AG20443 (cell line): ENCODE measurements at places on chromosomes 16 and 17.

DNA sequence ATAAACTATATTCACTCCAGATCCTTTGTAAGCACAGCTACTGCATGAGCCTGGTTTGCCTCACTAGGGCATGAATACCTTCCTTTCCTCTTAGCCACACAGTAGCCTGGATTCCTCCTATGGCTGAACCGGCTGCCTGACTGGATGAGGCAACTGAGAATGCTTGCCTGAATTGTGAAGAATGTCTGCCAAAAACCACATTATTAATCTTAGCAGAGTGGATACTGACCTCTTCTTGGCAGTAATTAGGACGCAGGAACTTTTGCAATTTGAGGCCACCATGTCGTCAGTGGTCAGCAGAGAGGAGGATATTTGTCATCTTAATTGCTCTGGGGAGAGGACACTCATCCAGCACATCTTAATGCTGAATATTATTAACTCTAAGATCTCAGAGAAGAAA lies 651.8 kb upstream of the GOT2 start:
- peak; percentile 90 for DNase-seq

DNA sequence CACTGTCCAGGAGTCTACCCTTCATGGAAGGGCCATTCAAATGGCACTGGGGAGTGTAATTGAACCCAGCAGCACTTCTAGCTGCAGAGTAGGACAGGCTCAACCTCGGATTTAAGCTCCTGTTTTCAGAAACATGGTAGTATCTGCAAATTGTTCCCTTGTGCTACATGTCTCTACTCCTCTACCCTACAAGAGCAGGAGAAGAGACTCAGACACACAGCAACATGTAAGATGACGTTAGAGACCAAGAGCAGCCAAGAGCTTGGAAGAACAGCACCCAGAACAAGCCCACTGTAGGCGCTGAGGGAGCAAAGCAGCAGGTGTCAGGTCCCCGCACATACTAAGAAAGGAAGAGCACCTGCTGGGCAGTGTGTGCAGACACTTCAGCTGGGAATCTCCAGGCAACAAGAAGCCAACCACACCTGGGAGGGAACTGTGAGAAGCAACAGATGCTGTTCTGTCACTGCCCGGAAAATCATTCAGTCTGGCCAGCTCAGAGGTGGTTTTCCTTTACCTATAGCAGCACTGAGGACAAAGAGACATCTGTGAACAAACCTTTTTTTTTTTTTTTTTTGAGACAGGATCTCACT lies 35.6 kb upstream of the MNT start:
- no peak for DNase-seq

- no peak for DNase-seq
Observed at GRCh38 chr17:47810901-47811635, 10.5 kb downstream of the OSBPL7 start.

- DNase-seq = no peak
Observed at GRCh38 chr17:37726891-37727675, 17.8 kb downstream of the HNF1B start.

GRCh38 chr17:63069245-63069644 lies 103.2 kb downstream of the TANC2 start:
- DNase-seq = no peak

DNA sequence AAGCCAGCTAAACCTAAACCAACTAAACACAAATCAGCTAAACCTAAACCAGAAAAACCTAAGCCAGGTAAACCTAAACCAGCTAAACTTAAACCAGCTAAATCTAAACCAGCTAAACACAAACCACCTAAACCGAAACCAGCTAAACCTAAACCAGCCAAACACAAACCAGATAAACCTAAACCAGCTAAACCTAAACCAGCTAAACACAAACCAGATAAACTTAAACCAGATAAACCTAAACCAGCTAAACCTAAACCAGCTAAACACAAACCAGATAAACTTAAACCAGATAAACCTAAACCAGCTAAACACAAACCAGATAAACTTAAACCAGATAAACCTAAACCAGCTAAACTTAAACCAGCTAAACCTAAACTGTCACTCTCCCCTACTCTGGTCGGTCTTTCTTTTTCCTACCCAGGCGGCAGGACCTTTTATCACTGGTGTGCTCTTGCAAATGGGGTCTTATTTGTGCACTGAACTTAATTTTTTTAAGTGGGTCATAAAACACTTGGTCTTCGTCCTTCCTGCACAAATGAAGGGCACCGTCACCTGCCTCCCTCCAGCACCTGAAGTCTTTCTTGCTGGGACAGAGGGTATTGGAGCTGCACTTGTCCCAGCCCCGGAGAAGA lies 7.2 kb downstream of the EVPL start:
- DNase-seq = no peak

GRCh38 chr17:76547183-76547641 lies 7.4 kb downstream of the PRCD start:
- DNase-seq = peak; percentile 65

GRCh38 chr17:71361656-71362450 lies 759.0 kb upstream of the SOX9 start:
- no peak for DNase-seq

- DNase-seq = no peak
Observed at GRCh38 chr16:68231384-68232136, 4.4 kb downstream of the ESRP2 start.

GRCh38 chr16:50519001-50519400 lies 29.2 kb upstream of the NKD1 start:
- no peak for DNase-seq

- DNase-seq = no peak
Observed at GRCh38 chr17:49491192-49491769, 3.8 kb upstream of the NGFR start.

DNA sequence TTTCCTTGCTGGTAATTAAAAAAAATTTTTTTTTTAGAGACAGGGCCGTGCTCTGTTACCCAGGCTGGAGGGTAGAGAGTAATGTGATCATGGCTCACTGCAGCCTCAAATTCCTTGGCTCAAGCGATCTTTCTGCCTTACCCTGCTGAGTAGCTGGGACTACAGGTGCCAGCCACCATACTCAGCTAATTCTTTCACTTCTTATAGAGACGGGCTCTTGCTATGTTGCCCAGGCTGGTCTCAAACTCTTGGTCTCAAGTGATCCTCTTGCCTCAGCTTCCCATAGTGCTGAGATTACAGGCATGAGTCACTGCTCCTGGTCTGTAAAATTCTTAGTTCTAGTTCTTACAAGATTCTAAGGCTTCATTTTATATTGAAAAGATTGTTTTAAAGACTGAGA lies 11.1 kb downstream of the SMIM36 start:
- DNase-seq = no peak

GRCh38 chr17:81834831-81835267 lies at the start of gene PPP1R27:
Gene PPP1R27, minus strand, starts transcription at chr17:81835050. Its CDS starts 97 bp downstream, at chr17:81834953.
- no peak for DNase-seq

GRCh38 chr16:82801361-82801760 lies 174.6 kb downstream of the CDH13 start:
- no peak for DNase-seq

DNA sequence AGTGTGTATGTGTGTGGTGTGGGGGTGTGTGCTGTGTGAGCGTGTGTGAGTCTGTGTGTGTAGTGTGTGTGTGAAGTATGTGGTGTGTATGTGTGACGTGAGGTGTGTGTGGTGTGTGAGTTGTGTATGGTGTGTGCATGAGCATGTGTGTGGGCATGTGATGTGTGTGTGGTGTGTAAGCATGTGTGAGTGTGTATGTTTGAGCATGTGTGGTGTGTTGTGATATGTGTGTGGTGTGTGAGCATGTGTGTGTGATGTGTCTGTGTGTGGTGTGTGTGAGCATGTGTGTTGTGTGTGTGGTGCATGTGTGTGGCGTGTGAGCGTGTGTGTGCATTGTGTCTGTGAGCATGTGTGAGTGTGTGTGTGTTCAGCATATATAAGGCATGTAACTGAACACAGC lies 20.9 kb downstream of the MAPT start:
- no peak for DNase-seq

- DNase-seq = no peak
Observed at GRCh38 chr17:41814195-41814594, 1.4 kb downstream of the FKBP10 start.

DNA sequence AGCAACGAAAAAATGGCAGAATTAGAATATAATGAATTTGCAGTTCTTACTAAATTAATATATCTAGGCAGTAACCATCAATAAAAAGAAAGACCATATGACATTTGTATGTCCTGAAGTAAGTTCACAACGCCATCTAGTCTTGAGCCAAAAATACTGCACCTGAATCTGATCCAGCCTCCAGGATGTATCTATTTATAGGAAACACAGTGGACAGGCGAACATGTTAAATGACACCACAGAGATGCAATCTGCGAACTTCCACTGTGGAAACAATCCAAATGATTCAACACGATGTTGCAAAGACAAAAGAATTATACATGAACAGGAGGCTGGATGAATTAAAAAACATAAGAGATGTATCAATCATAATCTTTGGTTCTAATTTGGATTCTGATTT lies 197.6 kb downstream of the CDH13 start:
- DNase-seq = no peak

- DNase-seq = peak; percentile 42
Observed at GRCh38 chr17:49468811-49469385, 26.2 kb upstream of the NGFR start.

DNA sequence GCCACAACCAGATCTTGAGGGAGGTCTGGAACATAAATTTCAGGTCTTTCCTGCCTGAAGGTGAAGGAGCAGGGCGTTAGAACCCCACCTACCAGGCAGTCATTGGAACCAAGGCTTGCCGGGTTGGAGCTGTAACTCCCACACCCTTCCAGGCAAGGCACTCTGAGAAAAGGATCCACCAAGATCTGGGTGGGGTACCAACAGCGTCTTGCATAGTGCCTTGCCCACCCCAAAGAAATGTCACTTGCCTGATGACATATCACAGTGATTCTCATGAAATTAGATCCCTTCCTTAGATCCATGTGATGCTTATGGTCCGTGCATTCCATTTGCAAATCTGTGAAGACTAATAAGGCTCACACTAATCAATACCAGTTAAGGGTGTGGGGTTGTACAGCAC lies 201.3 kb downstream of the KATNIP start:
- DNase-seq = no peak

DNA sequence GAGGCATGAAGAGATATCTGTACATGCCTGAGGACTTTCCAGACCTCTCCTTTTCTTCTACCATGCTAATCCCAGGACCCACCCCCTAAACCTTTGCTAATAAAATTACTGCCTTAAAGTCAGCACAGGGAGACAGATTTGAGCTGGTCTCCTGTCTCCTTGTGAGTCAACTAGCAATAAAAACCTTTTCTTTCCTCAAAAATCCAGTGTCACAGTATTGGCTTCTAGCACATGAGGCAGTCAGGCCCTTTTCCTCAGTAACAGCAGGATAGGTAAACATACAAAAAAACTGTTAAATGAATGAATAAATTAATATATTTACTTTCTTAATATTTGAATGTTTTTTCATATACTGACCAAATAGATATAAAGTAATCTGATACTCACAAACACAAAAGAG lies 41.3 kb downstream of the ABCA10 start:
- DNase-seq = no peak

DNA sequence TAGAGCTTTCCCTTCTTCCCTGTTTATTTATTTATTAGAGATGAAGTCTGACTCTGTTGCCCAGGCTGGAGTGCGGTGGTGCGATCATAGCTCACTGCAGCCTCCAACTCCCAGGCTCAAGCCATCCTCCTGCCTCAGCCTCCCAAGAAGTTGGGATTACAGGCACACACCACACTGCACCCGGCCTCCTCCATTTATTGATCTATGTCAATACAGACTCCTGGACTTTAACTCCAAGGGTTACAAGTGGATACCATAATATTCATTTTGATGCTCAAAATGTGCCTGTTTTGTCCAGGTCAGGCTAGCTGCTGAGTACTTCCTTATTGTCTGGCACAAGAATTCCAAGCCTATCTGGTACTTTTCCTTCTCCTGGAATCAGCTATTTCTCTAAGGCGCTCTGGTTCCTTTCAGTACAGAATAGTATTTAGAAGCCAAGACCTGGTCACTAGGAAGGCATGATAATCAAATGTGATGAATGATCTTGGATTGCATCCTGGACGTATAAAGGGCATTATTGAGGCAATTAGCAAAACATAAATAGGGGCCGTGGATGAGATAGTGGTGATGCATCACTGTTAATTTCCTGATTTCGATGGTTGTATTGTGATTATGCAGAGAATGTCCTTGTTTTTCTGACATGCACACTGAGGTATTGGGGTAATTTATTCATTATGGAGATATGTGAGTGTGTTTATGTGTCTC lies 21.7 kb downstream of the IL4R start:
- DNase-seq = peak; percentile 49

DNA sequence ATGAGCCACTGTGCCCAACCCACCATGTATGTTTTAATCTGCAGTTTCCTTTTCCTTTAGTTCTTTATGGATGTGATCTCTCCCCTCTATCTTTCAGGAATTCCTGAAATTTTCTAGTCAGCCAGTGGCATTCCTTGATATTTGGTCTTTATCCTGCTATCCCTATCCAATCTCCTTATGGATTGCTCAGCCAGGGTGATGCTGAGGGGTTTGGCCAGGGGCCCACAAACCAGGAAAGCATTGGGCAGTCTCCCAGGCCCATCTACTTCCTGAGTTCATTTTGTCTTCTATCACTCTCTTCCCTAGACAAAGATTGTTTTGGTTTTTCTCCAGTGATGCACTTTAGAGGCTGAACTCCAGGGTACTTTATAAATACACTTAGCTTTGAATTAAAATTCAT lies 115.9 kb downstream of the KATNIP start:
- DNase-seq = no peak

DNA sequence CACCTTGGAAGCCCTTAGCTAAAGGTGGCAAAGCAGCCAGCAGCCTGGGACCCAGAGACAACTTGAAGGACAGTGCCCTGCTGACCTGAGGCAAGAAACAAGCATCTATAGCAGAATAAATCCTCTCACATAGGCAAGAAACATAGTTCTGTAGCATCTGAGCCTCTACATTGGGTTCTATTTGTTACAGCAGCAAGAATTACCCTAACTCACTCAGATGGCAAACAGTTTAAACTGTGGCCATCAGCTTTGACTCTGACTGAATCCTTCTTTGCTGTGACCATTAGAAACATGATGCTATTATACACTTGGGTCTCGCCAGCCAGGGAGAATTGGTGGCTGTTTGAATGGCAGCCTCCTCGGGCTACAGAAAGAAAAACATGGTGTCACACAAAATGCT lies 53.1 kb upstream of the CCL1 start:
- DNase-seq = no peak

DNA sequence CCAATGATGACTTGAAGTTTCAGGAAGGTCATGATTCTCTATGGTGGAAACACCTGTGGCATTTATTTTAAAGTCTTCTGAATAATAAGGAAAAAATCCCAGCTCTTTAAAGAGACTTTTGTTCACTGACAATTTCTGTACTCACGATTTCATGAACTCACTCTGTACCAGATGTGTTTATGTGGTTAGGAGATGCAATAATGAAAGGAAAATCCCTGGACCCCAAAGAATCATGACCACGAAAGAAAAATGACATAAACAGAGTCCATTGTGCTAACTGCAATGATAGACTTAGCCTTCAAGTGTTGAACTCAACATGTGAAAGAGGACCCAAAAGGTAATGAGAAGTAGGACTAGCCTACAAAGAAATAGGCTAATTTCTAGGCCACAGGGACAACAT lies 947.5 kb downstream of the CDH11 start:
- no peak for DNase-seq

GRCh38 chr17:48228720-48229119 lies 121.2 kb downstream of the SNX11 start:
- DNase-seq = no peak
